ENCODE measurements at places on chromosomes 12 and 14. TPM values are rescaled to one million over a fixed set of nuclear protein-coding genes. Genes with fewer than 3 reads are reported as not detected.
A peak's percentile ranks its signal among the peaks of the same experiment; 100 is the strongest.

DNA sequence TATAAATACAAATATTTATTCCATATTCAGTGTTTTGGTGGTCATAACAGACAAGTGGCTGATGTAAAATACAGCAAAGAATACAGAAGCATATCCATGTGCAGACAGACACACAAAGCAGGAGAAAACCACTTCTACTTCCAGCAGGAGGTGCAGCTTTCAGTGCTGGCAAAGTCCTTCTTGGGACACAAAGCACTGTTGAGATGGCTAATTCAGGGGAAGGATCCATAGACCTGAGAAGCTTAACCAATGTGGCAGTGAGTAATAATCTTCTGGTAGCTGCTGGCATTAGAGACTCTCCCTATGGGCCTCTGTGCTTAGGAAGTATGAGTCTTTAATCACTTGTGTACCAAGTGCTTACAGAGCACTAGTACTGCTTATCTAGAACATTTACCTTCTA lies 26.8 kb downstream of the AMN1 start:
- DNase-seq: no peak

DNA sequence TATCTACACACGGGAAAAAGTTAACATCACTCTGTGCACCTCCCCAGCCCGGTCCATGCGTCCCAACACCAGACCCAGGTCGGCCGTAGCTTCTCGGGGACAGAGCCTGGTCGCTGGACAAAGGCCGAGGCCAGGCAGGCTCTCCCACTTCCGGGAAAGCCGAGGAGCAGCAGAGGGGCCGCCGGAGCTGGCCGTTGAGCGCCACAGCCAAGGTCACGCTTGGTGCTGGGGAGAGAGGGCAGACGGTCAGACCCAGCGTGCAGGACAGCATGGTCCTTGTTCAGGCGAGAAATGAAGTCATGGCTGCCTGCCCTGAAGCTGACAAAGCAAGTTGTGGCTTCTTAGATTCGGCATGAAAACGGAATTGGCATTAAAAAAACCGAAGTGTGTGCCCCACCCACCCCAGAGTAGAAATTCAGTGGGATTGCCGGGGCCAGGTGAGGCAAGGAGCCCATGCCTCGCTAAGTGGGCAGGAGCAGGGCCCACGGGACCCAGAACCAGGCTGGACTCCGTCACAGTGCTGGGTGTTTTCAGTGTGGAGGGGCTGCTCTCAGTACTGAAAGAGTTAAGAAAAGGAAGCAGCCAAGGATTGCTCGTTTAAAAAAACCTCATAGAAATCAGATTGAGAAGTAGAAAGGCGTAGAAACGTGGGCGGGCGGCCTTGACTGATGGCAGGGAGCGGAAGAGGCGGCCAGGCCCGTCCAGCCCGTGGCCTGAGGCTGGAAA lies 4.3 kb downstream of the ARL6IP4 start:
- no peak for DNase-seq

- DNase-seq: peak; percentile 30
These were observed 94.4 kb upstream of the PLEKHG7 start for GRCh38 chr12:92608151-92609091.

GRCh38 chr12:130157998-130158753 lies 4.1 kb upstream of the FZD10 start:
- no peak for DNase-seq

DNA sequence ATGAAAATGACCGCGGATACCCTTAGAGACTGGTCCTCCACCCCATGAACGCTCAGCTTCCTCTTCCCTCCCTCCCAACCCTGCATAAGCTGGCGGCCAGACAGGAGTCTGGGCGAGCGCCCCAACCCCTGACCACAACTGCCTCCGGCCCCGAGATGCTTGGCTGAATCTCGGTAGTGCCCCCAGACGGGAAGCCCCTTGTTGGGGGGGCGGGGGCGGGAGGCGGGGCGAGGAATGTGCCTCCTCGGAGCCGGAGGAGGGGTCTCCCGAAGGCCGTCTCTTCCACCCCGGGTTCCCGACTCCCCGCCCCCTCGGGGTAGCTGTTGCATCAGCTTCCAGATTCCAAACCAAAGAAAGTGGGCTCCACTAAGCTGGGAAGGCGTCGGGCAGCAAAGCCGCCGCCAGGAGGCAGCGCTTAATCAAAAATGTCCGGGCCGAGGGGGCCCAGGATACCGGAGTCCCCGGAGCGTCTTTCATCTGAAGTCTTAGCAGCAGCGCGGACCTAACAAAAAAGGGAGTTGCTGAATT lies 7.1 kb upstream of the MRPL52 start:
- peak; percentile 78 for DNase-seq

GRCh38 chr14:53692885-53693284 lies 263.7 kb downstream of the BMP4 start:
- no peak for DNase-seq

DNA sequence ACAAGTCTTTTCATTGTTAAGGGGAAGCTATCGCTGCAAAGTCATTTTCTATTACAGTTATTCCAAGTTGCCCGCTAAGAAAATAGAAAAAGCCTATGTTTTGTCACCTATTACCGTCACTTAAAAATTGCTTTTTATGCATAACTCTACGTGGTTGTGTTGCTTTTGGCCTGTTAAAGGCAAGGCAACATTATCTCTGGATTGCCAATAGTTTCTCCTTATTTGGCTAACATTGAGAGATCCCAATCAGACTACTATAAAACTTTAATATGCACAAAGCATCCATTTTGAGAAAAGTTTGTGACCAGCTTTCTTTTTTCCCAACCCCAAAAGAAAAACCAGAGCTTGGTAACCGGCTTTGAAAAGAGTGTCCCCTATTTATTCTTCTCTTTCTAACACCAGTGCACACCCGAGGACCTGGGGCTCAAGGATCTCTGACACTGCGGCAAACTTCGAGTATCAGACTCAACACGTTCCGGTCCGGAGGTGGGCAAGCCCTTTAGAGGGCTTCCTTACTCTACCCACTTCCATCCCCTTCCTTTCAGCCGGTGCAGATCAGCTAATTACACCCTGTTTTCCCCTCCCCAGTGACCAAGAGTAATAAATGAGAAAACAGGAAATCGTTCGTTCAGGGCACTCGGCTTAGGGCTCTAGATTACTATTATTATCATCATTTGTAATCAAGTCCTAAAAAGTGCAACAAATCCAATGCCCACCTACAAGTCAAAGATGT lies 1.2 kb downstream of the PPP1R12A start:
- DNase-seq: no peak

DNA sequence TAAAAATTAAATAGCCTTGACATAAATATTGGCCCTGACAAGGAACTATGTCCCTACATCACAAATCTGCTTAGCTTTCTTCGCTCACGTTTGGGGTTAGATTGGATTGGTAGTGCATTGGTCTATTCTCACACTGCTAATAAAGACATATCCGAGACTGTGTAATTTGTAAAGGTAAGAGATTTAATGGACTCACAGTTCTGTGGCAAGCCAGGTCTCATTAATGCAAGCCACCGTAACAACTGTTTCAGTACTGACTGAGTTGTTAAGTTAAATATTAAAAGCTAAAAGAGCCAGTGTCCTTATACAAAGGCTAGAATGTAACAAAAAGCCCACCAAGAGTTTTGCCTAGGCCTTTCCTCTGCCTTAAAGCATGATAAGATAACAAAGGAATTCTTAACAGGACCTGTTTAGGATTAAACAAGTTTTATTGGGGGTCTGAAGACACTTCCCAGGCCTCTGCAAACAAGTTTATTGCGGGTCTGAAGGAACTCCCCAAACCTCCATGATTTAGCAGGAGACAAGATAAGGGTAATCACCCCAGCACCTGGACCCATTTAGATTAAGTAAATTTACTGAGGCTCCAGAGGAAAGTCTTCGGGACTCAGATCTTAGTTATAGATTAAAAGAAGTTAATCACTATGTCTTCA lies 88.2 kb upstream of the PTGDR start:
- no peak for DNase-seq

DNA sequence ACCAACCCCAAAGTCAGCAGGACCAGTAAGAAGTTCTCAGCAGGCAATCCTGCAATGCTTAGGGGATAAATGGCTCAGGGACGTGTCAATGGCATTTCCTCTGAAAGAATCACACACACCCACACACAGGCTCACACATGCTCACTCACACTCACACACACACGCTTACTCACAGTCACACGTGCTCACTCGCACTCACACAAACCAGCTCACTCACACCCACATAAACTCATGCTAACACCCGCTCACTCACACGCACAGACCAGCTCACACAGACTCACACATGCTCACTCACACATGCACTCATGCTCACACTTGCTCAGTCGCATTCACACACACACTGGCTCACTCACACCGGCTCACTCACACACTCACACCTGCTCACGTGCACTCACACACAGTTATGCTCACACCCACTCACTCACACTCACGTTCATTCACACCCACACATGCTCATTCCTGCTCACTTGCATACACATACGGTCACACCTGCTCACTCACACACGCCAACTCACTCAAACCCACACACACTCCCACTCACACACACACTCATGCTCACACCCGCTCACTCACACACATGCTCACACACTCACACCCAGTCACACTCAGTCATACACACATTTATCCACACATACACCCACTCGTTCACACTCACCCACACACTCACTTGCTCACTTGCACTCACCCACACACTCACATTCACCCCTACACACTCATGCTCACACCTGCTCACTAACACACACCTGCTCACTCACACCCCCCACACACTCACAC lies 436.8 kb downstream of the BCL11B start:
- no peak for DNase-seq

DNA sequence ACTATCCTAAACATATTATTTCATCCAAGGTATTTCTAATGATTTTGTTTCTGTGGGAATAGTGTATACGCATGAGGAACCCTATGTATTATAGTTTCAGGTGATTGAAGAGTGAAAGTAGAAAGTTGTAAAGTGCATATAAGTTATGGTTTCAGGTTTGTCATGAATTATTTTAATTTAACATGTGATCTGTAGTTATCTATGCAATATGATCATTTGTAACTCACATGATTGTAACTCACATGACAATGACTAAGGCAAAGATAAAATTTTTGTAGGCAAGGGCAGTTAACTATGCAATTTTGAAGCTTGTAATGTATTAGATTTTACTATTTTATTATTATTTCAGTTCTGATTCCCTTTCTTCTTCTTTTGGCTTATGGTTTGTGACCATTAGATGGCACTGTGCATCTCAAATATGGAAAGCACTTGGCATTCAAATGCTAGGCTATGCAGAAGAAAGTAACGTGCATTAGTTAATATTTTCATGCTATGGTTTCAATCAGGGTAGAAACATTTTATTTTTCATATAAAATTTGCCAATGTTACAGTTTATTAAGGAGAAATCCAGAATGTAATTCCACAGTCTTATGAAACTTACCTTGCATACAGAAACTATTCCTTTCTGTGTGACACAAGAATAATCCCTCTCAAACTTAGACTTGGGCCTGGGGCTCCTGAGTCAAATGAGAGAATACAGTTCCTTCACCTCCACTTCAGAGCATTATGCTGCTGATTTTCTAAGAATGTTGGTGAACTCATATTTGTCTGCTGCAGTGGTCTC lies 15.8 kb upstream of the TMEM30B start:
- peak; percentile 14 for DNase-seq

DNA sequence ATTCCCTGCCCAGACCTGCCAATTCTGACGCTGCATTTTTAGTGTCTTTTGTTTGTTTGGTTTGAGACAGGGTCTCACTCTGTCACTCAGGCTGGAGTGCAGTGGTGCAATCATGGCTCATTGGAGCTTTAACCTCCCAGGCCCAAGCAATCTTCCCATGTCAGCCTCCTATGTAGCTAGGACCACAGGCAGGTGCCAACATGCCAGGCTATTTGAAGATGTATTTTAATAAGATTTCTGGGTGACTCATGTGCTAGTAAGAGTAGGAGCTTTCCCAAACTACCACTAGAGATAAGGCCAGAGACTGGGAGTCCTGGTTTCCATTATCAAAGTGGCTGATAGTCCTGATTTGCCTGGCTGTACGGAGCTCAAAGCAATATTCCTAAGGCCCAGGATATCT lies 693.3 kb downstream of the MED13L start:
- DNase-seq: no peak

DNA sequence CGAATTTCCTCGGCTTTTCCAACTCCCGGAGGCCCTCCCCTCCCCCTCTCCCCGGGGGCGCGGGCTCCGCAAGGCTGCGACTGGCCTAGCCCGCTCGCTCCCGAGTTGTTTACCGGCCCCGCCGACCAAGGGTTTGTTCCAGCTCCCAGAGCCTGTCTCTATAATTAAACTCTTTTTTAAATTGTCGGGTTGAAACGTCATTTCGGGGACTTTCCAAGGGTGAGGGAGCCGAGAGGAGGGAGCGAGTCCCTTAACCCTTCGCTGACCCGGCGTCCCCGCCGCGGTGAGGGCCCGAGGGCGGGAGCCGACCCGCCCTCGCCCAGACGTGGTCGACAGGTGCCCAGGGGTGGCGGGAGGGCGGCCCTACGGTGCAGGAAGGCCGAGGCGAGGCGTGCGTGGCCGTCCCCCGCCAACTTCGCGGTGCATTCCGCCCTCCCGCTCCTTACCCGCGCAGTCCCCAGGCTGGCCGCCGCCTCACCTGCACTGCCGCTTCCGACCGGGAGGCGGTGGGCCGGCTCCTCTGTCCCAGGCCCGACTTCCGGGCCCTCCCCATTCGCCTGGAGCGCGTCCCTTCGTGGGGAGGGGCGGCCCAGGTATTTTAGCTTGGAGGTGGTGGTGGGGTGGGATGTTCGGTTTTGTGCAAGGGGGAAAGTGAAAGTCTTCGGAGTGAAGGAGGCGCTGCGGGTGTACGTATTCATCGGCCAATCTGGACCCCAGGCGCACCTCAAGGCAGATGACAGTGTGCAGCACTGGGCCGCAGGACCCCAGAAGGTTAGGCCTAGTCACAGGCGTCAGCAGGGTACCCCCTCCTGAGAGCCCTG lies 2.9 kb upstream of the ZFP36L1 start:
- DNase-seq: peak; percentile 81

DNA sequence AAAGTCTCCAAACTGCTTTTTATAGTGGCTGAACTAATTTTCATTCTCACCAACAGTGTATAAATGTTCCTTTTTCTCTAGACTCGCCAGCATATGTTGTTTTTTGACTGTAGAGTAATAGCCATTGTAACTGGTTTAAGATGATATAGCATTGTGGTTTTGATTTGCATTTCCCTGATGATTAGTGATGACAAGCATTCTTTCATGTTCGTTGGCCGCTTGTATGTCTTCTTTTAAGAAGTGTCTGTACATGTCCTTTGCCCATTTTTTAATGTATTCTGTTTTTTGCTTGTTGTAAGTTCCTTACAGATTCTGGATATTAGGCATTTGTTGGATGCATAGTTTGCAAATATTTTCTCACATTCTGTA lies 404.9 kb downstream of the FLRT2 start:
- no peak for DNase-seq

GRCh38 chr12:109027767-109028166 lies 6.9 kb upstream of the SVOP start:
- no peak for DNase-seq

GRCh38 chr12:110171186-110171538 lies 47.0 kb downstream of the IFT81 start:
- no peak for DNase-seq

Gene NGB
- not detected for total RNA-seq

Gene HOTAIR
- total RNA-seq: not detected

Gene POTEG
- not detected for total RNA-seq

Gene TSPAN19
- total RNA-seq: not detected

Gene GDF3
- total RNA-seq: not detected

Gene FAM186B
- not detected for total RNA-seq
